Daoy (cell line): ENCODE measurements at places on chromosomes 1 and 21. TPM values are rescaled to one million over a fixed set of nuclear protein-coding genes. Genes with fewer than 3 reads are reported as not detected.

DNA sequence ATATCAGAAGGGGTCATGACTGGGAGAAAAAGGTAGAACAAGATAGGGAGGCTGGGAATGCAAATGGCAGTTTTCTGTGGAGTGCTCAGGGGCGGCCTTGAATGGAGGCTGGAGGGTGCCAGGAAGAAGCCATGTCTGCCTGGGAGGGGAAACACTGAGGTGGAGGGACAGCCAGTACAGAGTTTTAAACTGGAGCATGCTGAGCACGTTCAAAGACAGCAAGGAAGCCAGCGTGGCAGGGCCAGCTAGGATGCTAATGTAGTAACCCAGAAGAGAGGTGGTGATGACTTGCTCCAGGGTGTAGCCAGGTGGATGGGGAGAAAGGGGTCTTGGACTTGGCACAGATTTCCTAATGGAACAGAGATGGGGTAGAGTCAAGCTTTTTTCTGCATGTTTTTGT lies 445.8 kb upstream of the VAMP3 start:
- no peak for DNase-seq

Gene OR2W3
- 3.8 and 6.7 TPM in 2 replicates for total RNA-seq

GRCh38 chr1:63321066-63321784 lies 1.1 kb upstream of the FOXD3 start:
- no peak for DNase-seq

DNA sequence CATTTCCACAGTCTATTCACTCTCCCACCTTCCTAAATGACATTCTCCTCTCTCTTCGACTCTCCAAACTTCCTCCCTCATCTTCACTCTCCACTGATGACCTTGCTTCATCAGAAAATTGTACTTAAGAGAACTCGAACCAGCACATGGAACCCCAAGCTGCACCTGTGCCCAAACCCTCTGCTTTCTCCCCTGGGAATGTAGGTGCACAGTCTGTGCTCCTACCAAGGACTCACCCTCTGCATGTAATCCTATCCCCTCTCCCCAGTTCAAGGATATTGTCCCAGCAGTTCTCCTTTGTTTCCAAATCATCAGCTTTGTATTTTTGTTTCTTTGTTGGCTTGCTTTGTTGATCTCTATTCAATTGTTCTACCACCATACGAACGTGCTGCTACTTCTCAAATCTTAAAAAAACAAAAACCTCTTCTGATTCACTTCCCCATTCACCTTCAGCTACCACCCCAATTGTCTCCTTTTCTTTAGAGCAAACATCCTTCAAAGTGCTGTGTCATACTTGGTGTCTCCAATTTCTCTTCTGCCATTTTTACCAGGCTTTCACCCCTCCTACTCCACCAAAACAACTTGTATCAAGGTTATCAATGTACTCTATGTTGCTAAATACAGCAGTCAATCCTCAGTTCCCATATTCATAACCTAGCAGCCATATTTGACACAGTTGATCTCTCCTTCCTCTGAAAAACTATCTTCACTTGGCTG lies 26.8 kb downstream of the RAB3B start:
- DNase-seq, result no peak

GRCh38 chr1:25068829-25069228 lies 138.8 kb upstream of the RUNX3 start:
- DNase-seq, result no peak

- no peak for DNase-seq
Measured at GRCh38 chr1:65308781-65309303, 501 bp upstream of the DNAJC6 start.

GRCh38 chr1:232547938-232548484 lies 81.9 kb downstream of the SIPA1L2 start:
- no peak for DNase-seq

Gene C1orf141
- total RNA-seq, result not detected in 2 replicates

Gene IL10
- not detected in 2 replicates for total RNA-seq

DNA sequence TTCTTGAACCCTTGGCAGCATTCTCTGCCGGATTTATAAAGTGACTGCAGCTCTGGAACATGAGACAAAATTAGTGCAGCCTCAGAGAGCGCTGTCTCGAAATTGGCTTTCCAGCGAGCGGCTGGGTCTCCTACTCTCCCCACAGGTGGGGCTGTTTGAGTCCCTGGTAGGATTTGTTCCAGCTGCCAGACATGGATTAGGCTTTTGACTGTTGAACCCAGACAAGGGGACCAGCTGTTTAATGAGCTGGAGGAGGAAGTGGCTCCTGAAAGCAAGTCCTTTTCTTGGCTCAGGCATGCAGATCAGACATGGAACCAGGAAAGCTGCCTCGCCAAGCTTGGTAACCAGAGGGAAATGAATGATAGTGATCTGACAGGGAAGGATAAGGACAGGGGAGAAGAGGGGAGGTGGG lies 69.6 kb downstream of the UBIAD1 start:
- DNase-seq, result no peak

Gene RGS13
- not detected in 2 replicates for total RNA-seq
